ENCODE measurements at places on chromosomes 16 and 17. TPM values are rescaled to one million over a fixed set of nuclear protein-coding genes. Genes with fewer than 3 reads are reported as not detected.

- H3K27ac ChIP-seq, result no peak overlapping the region
- no peaks in the 10 kb centered on the region for H3K27me3 ChIP-seq
- H3K36me3 ChIP-seq, result peaks cover 5% of the 10 kb centered on the region
- H3K4me3 ChIP-seq, result no peak overlapping the region
Measured at GRCh38 chr17:82840431-82840831, 609 bp upstream of the ZNF750 start.

DNA sequence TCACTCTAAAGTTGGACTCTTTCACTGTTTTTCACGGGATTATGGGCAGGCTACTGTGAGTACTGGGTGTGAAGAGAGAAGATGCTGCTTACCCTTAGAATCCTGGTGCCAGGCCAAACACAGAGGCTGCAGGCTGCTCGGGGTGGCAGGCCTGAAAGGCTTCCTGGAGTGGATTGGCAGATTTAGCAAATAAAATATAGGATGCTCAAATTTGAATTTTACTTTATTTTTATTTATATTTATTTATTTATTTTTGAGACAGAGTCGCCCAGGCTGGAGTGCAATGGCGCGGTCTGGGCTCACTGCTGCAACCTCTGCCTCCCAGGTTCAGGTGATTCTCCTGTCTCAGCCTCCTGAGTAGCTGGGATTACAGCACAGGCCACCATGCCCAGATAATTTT is 14.9 kb upstream of the STAC2 start:
- no peak overlapping the region for H3K27ac ChIP-seq
- no peaks in the 10 kb centered on the region for H3K36me3 ChIP-seq
- no peaks in the 10 kb centered on the region for H3K27me3 ChIP-seq
- no peaks in the 10 kb centered on the region for H3K4me1 ChIP-seq

DNA sequence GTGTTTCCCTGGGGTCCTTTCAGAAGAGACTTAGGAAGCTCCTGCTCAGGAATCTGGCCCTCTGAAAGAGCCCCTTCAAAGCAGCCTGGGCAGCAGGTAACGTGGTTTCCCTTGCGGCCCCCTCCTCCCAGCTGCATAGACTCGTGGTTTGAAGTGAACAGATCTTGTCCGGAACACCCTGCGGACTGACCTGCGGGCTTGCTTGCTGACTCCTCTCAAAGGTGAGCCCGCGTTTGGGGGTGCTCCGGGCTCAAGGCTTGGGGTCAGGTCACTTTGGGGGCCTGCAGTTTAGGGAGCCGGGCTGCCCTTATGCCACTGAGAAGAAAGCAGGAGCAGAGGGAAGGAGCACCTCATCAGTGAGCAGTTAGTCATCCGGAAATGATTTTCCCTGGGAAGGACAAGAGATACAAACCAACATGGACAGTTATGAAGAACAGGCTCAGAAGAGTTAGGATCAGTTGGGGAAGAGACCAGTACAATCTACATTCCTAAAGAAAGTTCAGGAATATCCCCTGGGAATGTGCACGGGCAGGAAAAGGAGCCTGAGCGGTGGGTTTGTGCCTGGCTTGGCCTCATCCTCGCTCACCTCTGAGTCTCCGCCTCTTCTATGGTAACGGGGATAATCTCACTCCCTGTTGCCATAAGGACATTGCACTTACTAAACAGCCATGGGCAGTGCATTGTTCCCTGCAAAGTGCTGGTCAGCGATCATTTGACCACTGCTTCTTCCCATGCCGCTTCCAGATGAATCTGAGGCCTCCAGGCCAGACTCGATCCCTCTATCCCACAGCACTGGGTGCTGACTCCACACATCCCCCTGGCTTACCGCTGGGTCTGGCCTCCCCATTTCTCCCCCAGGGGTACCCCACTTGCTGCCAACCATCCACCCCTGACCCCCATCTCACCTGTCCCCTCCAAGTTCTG is 10.0 kb downstream of the LDHD start:
- H3K27ac ChIP-seq, result no peak overlapping the region
- H3K4me1 ChIP-seq, result peaks cover 2% of the 10 kb centered on the region
- peak; percentile 24 for DNase-seq
- no peaks in the 10 kb centered on the region for H3K27me3 ChIP-seq
- no peak overlapping the region for H3K4me3 ChIP-seq

DNA sequence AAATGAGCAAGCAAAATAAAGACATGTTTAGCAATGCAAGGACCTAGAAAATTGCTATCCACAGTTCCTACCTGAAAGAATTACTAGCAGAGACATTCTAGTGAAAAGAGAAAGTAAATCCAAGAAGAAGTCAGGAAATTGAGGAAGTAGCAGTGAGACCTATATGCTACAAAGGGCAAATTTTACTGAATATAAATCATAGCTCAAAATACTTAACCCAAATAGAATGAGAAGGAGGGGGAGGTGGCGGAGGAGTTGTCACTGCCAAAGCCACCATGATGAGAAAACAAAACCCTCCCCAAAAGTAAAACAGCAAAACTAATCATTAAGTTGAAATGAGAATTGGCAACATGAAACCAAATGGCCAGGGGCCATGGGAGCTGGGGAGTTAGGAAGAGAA is 39.3 kb downstream of the PITPNM3 start:
- no peaks in the 10 kb centered on the region for H3K36me3 ChIP-seq
- H3K27me3 ChIP-seq, result no peaks in the 10 kb centered on the region
- H3K4me1 ChIP-seq, result no peaks in the 10 kb centered on the region
- DNase-seq, result no peak
- no peak overlapping the region for H3K4me3 ChIP-seq

GRCh38 chr17:41013181-41013580 is 4.3 kb upstream of the KRTAP3-1 start:
- H3K27ac ChIP-seq, result no peak overlapping the region
- H3K36me3 ChIP-seq, result no peaks in the 10 kb centered on the region
- H3K4me3 ChIP-seq, result no peak overlapping the region
- no peaks in the 10 kb centered on the region for H3K4me1 ChIP-seq
- H3K27me3 ChIP-seq, result no peaks in the 10 kb centered on the region

GRCh38 chr16:50942143-50942542 is 200.3 kb downstream of the CYLD start:
- H3K4me1 ChIP-seq, result no peaks in the 10 kb centered on the region
- no peak overlapping the region for H3K27ac ChIP-seq
- no peaks in the 10 kb centered on the region for H3K36me3 ChIP-seq
- peak; percentile 33 for DNase-seq
- no peaks in the 10 kb centered on the region for H3K27me3 ChIP-seq

DNA sequence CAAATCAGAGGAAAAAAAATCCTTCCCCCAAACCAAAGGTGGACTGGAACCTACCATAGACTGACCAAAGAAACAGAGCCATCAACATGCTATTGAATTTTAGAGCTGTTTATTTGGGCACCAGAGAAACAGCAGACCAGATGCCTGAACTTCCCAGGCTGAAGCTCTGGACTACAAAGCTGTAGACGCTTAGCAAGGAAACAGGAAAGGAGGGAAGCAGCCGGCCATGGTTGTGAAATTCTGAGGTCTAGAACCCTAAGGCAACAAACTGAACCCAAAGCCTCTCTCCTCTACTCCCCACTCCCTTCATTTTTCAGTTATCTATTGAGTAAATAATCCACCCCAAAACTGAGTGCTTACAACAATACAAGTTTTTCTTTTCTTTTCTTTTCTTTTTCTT is 45.4 kb upstream of the MEIOC start:
- no peak overlapping the region for H3K27ac ChIP-seq
- H3K36me3 ChIP-seq, result no peaks in the 10 kb centered on the region
- DNase-seq, result no peak
- H3K27me3 ChIP-seq, result no peaks in the 10 kb centered on the region
- no peak overlapping the region for H3K4me3 ChIP-seq

Gene CRAMP1
- 46.2 TPM for total RNA-seq

Gene CALB2
- 0.97 TPM for total RNA-seq

Gene RAB11FIP4
- 25.7 TPM for total RNA-seq

Gene INPP5K
- 29.4 TPM for total RNA-seq

Gene GSE1
- total RNA-seq, result 125 TPM

Gene AOC3
- 2.6 TPM for total RNA-seq

Gene CIBAR2
- not detected for total RNA-seq

Gene MYL4
- total RNA-seq, result 0.26 TPM

Gene INCA1
- total RNA-seq, result 1.5 TPM
